ENCODE measurements at places on chromosomes 12 and 14.

DNA sequence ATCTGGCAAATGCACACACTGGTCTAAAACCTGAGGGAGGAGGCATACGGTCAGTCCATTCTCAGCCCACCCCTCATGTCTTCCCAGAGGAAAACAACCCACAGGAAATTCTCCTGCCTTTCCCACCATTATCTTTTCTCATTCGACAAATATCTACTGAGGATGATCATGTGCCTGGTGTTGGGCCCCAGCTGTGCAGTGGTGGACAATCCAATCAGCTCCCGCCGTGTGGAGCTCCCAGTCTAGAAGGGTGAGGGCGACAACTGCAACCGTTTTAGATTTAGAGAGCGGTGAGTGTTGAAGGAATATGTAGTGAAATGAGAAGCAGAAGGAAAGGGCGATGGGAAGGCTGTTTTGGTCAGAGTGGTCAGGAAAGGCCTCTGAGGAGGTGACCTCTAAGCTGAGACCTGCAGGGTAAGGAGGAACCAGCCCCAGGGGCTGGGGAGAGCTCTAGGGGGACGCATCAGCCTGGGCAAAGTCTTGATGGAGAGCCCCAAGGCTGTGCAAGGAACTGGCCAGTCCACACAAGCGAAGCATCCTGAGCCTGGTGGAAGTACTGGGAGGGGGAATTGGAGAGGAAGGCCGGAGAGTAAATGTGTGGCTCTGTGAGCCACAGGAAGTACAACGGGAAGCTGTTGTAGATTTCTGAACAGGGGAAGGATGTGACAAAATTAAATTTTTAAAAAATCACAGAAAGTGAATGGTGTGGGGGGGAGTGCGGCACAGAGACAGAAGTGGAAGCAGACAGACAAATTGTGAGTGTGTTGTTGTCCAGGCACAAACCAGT, 192.8 kb downstream of the NTF3 start:
- no peak for DNase-seq

DNA sequence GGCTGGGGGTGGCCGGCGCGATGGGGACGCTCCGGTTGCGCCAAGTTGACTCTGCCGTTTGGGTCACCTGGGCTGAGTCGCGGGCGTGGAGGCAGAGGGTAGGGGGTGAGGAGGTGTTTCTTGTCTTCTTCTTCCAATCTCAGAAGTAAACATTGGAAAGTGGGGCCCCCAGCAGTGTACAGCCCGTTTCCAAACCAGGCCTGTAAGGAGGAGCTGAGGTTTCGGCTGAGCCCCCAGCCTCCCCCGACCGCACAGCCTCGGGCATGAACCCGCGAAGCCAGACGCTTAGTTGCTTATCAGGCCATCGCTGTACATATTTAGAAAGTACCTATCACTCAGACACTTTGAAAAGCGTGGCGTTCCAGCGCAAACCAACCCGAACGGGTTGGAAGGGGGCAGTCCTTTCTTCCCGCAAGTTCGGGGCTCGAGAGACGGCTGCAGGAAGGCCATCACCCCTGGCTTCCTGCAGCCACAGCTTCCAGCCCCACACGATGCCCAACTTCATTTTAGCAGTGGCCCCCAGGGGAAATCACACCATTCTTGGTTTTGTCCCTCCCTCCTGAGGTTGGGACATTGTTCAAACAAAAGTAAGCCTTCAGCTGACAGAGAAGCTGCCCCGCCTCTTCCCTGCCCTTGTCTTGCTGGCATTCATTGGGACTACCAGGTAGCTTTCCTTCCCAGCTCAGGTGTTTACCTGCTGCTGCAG, 164.1 kb downstream of the ZFP36L1 start:
- no peak for DNase-seq

GRCh38 chr14:24734917-24735500, 101.0 kb upstream of the GZMB start:
- peak; percentile 88 for DNase-seq

DNA sequence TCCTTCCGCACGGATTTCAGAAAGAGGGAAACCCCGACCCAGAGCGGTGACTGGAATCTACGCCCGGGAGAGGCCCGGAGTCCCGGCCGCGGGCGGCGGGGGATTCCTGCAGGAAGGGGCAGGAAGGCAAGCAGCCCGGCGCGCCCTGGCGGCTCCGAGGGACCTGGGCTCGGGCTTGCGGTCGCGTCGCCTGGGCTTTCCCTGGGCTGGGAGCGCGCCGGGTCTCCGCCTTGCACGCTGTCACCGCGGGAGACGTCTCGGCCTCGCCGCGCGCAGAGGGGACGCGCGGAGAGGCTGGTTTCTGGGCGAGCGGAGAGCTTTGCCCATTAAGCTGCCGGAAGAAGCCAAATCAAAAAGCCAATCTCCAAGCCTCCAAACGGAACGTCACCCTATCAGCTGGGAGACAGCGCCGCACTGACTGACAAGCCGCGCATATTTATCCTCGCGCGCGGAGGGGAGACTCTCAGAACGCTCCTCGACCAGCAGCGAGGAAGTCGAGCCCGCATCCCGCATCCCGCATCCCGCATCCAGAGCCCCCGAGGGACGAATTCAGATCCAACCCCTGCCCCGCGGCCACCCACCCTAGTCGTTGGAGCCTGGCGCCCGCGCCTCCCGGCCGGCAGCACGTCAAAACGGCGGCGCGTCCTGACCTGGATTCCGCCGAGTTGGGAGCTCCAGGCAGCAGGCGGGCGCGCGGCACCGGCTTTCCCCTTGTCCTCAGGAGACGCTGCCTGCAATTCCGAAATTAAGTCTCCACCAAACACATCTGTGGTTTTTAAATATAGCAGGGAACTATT, at the start of gene SLC8A3:
TSS of gene SLC8A3 (minus strand) at position 293 of the 797 bp plus-strand sequence. CDS start 20,529 bp downstream, outside the sequence.
- DNase-seq: peak; percentile 88

DNA sequence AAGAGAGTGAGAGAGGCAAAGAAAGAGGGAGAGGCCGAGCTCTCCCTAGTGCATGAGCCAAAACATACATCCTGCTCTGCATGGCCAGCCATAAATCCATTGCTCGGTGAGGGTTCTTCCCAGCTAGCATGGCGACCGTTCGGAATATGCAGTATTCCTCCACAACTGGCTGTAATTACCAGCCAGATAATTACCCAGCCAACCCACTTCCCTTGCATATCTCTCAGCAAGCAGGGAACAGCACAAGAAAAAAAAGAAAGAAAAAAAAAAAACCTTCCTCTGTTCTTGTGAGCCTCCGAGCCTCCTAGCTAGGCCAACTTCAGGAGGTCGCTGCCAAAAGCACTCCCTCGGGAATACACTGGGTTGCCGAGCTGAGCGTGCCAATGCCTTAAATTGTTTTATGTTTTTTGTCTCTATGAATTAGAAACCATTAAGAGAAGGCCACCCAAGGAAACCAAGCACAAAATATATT, 567.9 kb downstream of the MED13L start:
- peak; percentile 34 for DNase-seq

DNA sequence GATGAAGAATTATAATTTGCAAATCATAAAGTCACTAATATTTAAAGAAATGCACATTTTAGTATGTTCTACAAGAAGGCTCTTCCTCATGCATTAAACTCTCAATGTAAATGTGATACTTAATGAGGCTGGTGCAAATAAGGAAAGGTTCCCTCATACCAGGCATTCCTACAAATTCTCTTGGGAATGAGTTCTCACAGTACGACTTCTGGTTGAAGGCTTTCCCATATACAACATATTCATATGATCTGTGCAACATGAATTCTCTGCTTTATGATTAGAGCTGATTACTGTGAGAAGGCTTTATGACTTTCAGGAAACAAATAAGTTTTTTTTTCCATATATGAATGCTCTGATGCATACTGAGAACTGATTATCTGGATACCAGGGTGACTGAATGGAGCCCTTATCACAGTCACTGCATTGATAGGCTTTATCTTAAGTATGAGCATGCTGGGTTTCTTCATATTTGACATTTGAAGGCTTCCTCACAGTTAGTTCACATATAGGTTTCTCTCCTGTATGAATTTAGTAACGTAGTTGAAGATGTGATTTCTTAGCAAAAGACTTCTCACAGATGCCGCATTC, 293.9 kb downstream of the RAD51B start:
- peak; percentile 48 for DNase-seq

DNA sequence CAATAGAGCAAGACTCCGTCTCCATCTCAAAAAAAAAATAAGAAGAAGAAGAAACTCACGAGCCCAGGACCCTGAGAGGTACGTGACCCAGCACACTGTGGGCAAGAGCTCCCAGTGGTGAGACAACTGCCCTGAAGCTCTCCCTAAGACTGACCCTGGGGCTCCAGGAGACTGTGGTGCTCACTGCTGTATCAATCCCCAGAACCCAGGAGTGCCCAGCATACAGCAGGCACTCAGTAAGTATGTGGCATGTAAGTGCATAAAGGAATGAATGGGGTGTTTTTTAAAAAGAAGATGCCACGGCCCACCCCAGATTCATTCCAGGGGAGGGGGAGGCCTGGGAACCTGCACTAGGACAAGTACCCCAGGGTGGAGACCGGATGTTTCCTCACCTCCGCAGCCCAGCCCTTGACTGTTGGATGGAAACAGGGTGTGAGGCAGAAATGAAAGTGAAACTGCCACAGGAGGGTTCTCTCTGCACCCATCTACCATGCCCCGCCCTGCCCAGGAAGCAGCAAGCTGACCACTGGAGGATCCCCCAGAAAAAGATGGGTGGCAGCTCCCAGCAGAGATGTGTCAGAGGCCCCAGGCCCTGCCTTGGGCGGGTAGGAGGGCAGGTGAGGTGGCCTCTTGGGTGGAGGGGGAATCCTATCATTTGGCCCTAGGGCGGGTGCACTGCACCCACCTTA, 12.2 kb downstream of the ITPK1 start:
- no peak for DNase-seq

DNA sequence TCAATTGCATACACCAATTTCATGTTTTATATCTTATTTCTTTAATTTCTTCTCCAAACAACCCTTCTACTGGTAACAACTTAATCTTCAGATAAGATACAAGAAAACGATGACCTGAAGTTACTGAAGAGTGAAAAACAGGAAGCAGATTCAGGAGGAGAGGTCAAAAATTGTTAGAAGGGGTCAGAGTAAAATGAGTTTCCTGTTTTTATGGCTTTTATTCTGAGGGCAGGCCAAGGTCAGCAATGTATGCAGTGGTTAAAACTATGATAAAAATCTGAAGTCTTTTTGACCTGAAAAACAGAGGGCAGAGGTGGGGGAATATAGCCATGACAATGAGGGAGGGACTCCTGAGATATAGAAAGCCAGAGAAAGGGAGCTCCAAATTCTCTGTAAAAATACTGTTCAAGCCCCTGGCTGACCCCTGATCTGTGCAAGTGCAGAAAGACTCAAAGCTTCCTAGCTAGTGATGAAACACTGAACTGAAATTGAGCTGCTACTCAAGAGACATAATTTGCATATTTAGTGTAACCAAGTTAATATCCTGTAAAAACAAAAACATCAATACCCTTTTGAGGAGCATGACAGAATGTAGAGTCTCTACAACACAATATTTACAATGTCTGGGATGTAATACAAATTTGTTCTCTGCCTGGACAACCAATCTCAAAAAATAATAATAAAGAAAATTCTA, 514.3 kb upstream of the SEL1L start:
- no peak for DNase-seq

- peak; percentile 30 for DNase-seq
These were observed 707.5 kb upstream of the TMEM132C start for GRCh38 chr12:127559349-127560040.

DNA sequence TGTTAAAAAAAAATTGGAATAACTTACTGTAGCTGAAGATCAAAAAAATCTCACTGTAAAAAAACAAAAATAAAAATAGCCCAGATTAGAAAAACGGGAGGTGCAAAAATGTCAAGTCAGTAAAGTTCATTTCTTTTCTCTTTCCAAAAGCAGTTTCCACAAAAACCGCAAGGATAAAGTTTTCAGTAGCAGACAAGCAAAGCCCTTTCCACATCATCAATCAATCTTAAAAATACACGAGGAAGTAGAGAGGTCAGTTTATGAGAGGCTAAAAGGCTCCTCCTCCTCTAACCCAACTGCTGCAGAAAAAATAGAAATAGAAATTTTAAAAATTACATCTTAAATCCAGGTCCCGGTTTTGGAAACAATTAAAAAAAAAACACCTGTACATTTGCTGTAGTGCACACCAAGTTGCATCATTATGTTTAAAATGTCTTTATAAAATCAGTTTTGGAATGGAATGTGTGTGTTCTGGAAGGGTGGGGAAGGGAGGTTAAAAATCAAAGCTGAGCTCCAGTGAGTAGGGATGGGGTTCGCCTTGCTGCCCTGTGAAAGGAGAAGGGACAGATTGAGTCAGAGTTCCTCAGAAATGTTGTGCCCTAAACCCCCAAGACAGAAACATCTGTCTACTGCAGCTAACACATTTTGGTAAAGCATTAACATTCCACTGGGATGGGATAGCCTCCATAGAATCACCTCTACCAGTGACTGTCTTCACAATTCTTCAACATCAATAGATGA, 5.8 kb downstream of the HNRNPC start:
- no peak for DNase-seq

DNA sequence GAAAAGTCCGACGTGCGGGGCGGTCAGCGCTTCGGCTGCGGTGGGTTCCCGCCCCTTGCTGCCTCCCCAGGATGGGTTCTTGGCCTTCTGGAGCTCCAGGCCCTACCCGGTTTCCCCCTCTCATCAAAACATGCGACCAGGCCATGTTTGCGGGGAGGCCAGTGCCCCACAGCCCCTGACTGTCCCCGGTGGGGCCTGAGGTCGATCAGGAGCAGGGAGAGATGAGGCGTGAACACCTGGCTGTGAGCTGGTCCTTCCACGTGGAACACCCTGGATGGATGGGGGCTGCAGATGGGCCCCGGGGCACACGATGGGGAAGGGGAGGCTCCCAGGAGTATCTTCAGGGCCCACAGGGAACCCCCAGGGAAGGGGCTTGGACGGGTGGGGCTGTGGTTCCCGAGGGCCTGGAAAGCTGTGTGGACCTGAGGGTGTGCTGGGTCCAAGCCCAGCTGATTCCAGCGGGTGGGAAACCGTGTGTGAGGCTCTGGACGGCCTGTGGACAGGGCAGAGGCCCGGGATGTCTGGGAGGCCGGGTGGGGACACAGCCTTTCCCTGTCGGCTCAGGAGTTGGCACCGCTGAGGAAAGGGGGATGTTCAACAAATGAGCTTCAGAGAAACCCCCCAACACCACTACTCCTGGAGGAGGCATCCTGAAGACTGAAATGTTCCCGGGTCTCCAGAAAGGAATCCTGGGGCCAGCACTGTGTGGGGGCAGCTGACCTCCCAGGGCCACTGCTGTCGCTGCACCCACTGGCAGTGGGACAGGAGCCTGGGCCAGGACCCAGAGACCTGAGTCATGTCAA, 187.0 kb upstream of the C14orf180 start:
- DNase-seq: no peak

GRCh38 chr14:71753976-71754375, 178.3 kb upstream of the RGS6 start:
- no peak for DNase-seq

GRCh38 chr14:42013153-42013552, 406.5 kb downstream of the LRFN5 start:
- no peak for DNase-seq

DNA sequence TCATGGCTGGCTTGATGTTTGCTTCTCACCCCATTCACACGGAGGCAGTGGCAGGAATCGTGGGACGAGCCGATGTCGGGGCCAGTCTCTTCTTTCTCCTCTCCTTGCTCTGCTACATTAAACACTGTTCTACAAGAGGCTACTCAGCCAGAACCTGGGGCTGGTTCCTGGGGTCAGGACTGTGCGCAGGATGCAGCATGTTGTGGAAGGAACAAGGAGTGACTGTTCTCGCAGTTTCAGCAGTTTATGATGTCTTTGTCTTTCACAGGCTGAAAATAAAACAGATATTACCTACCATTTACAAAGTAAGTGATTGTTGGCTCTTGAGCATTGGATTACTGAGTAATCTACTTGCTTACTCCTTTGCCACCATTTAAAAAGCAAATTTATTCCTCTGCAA, 170.6 kb downstream of the TMTC2 start:
- no peak for DNase-seq

GRCh38 chr12:119843100-119843499, 34.0 kb downstream of the CIT start:
- no peak for DNase-seq

- DNase-seq: peak; percentile 52
These were observed 98.4 kb downstream of the APAF1 start for GRCh38 chr12:98743362-98743953.
